ENCODE measurements at places on chromosomes 13 and 19. TPM values are rescaled to one million over a fixed set of nuclear protein-coding genes. Genes with fewer than 3 reads are reported as not detected.

Gene SIGLEC5
- total RNA-seq: not detected

Gene PPP1R13L
- total RNA-seq: 48.7 TPM

Gene FXYD1
- total RNA-seq: not detected

Gene CCNA1
- not detected for total RNA-seq

Gene PRDX2
- total RNA-seq: 235 TPM

Gene ACER1
- total RNA-seq: not detected

GRCh38 chr19:35978271-35978670 lies 16.7 kb upstream of the SDHAF1 start:
- H3K4me1 ChIP-seq: no peaks in the 10 kb centered on the region

GRCh38 chr13:23628250-23628649 lies 58.0 kb downstream of the TNFRSF19 start:
- no peak overlapping the region for H3K4me3 ChIP-seq
- H3K27me3 ChIP-seq: no peaks in the 10 kb centered on the region
- H3K27ac ChIP-seq: no peak overlapping the region
- H3K36me3 ChIP-seq: no peaks in the 10 kb centered on the region
- DNase-seq: no peak

Data from osteocyte (in vitro differentiated cells).